ENCODE measurements at places on chromosomes 7 and 10.
A peak's percentile ranks its signal among the peaks of the same experiment; 100 is the strongest.

GRCh38 chr7:130959743-130960207, 225.8 kb upstream of the KLF14 start:
- DNase-seq = peak; percentile 85

- no peak for DNase-seq
Observed at GRCh38 chr10:73773152-73773879, 8.5 kb upstream of the CHCHD1 start.

DNA sequence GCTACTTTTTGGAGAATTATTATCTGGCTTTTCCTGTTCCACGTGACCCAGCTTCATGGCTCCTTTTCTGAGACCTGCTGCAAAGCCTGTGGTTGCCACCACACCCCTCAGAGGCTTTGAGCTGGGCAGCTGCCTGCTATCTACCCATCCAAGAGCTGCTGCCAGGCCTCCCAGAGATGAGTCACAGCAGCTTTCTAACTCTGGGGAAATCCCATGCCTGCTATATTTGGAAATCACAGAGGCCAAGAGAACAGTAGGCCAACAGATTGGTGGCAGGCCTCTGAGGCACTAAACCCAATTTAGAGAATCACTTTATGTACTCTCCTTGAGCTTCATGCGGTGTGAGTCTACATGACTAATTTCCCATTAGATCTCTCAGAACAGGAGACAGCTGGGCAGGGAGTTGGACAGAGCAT, 35.2 kb downstream of the SGCE start:
- peak; percentile 90 for DNase-seq

- DNase-seq = no peak
Observed at GRCh38 chr7:143979998-143980397, 20.1 kb upstream of the OR6B1 start.

DNA sequence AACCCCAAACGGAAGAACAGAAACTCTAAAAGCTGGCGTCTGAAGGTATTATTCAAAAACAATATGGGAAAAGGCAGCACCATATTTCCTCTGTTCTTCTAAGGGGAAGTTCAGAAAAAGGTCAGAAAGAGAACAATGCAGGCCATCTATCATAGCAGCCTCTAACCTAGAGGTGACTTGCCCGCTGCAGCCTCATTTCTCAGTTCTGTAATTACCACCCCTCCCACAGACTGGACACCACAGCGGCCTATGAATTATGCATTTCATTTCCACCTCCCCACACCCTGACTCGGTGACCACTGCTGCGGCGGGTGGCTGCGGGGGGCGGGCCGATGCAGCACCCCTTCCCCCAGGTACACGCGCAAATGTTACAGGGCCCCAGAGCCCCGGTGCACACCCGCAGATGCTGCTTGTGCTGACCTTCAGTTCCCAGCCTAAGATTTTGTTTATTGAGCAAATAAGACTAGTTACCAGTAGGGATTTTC, 125.5 kb downstream of the CLEC2L start:
- DNase-seq = no peak

- DNase-seq = peak; percentile 10
Observed at GRCh38 chr7:12570168-12570533, 369 bp upstream of the SCIN start.
